Activated CD4-positive, alpha-beta memory T cell treated with anti-CD3 and anti-CD28 coated beads, Interleukin-2, amount 10 ng/mL, durations not matched to agents 7 days and 5 days (primary cell): ENCODE measurements at places on chromosomes 5 and 9. TPM values are rescaled to one million over a fixed set of nuclear protein-coding genes. Genes with fewer than 3 reads are reported as not detected.

DNA sequence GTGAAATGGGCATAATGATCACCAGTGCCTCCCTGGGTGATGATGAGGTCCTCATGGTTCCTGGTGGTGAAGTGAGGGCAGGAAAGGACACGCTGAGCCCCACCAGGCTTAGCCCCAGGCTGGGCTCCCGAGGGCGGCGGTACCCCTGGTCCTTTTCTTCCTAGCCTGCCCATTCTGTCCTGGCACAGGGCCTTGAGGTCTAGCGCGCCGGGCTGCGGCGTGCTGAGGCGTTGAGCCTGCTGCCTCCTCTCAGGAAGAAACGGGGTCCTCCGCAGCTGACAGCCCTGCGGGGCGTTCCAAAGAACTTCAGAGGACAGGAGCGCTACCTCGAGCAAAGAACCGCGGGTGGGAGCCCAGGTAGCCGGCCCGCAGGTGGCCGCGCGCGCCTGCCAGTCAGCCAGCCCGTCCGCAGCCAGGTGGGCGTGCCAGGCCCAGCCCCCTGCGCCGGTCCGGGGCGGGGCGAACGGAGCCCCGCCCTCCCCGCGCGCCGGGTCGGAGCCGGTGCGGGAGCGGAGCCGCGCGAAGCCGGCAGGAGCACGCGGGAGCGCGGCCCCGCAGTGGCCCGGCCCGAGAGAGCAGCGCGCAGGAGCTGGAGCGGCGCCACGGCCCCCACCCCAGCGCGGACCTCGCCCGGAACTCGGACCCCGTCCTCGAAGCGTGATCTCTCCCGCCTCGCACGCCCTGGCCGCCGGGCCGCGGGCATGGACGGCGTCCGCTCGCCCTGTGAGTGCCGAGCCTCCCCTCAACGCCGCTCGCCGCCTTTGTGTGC is at the start of gene WNK2:
Gene WNK2, plus strand, starts transcription at position 477 of the 769 bp plus-strand sequence. CDS start 791 bp downstream, outside the sequence.
- H3K36me3 ChIP-seq: no peaks in the 10 kb centered on the region
- no peak within 1 kb of the TSS for H3K27ac ChIP-seq
- H3K27me3 ChIP-seq: peaks cover 53% of the 10 kb centered on the region
- H3K4me1 ChIP-seq: peaks cover 8% of the 10 kb centered on the region
- peak; percentile 36 for DNase-seq

DNA sequence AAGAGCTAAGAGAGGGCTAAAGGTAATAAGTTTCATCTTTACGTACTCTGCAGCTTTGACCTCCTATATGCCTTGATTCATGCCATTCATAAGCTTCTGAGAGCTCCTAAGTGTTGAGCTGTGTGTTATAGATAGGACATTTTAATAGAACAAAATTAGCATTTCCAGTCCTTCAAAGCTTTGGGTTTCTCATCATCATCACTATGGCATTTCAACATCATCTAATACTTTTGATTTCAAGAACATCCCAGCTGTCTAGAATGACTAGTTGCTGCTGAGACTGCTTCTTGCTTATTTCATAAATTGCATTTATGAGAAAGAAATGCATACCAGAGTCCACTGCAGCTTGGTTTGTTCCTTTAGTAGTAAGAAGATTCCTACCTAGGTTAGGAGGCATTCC is 201.7 kb downstream of the SGCD start:
- H3K4me1 ChIP-seq: no peaks in the 10 kb centered on the region
- DNase-seq: no peak

GRCh38 chr9:84937180-84937579 is 267.7 kb downstream of the NTRK2 start:
- H3K27ac ChIP-seq: no peak overlapping the region
- no peaks in the 10 kb centered on the region for H3K4me1 ChIP-seq
- H3K27me3 ChIP-seq: no peaks in the 10 kb centered on the region
- H3K4me3 ChIP-seq: no peak overlapping the region

GRCh38 chr5:158351485-158352125 is 492.7 kb upstream of the CLINT1 start:
- no peak for DNase-seq
- no peaks in the 10 kb centered on the region for H3K36me3 ChIP-seq
- H3K27ac ChIP-seq: no peak overlapping the region
- no peak overlapping the region for H3K4me3 ChIP-seq
- no peaks in the 10 kb centered on the region for H3K27me3 ChIP-seq
- H3K4me1 ChIP-seq: no peaks in the 10 kb centered on the region

- no peak overlapping the region for H3K4me3 ChIP-seq
- H3K4me1 ChIP-seq: no peaks in the 10 kb centered on the region
- H3K27ac ChIP-seq: no peak overlapping the region
- no peaks in the 10 kb centered on the region for H3K27me3 ChIP-seq
- no peak for DNase-seq
- no peaks in the 10 kb centered on the region for H3K36me3 ChIP-seq
These were observed 257.9 kb upstream of the IRX4 start for GRCh38 chr5:2140501-2141175.

- no peak overlapping the region for H3K4me3 ChIP-seq
- H3K4me1 ChIP-seq: no peaks in the 10 kb centered on the region
- no peaks in the 10 kb centered on the region for H3K36me3 ChIP-seq
- DNase-seq: no peak
- peaks cover 6% of the 10 kb centered on the region for H3K27me3 ChIP-seq
These were observed 22.9 kb downstream of the SLC35A4 start for GRCh38 chr5:140587495-140587894.

- H3K27ac ChIP-seq: no peak overlapping the region
- peaks cover 2% of the 10 kb centered on the region for H3K4me1 ChIP-seq
- H3K36me3 ChIP-seq: no peaks in the 10 kb centered on the region
- H3K27me3 ChIP-seq: no peaks in the 10 kb centered on the region
- no peak for DNase-seq
These were observed 369.9 kb upstream of the FAM174A start for GRCh38 chr5:100165309-100165708.

- no peaks in the 10 kb centered on the region for H3K36me3 ChIP-seq
- no peak for DNase-seq
- no peaks in the 10 kb centered on the region for H3K27me3 ChIP-seq
- no peak overlapping the region for H3K4me3 ChIP-seq
- no peak overlapping the region for H3K27ac ChIP-seq
These were observed 230.3 kb downstream of the PAPPA start for GRCh38 chr9:116383936-116384335.

DNA sequence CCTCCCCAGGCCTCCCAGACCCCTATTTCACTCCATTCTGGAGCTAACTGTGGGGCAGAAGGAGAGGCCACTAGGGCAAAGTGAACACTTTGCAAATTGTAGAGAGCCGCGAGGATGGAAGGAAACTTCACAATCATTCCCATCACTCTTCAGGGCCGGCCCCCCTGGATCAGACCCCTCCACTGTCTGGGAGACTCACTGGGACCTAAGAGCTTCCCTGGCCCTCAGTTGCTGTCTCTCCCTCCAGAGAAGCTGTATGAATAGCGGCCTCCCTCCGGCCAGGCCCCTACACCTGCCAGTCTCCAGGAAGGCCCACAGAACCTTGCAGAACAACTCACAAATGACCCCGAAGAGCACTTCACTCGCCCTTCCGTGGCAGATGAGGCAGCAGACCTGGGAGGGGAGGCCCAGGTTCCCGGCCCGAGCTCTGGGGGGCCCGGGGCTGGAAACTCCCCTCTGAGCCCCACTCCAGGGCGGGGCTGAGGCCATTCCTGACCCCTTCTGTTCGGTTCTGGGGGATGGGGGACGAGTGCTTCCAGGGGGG is 141.9 kb upstream of the IER5L start:
- no peak overlapping the region for H3K4me3 ChIP-seq
- no peaks in the 10 kb centered on the region for H3K36me3 ChIP-seq
- H3K4me1 ChIP-seq: peaks cover 10% of the 10 kb centered on the region
- peak; percentile 12 for DNase-seq

- H3K4me1 ChIP-seq: no peaks in the 10 kb centered on the region
- H3K27ac ChIP-seq: no peak overlapping the region
- H3K36me3 ChIP-seq: no peaks in the 10 kb centered on the region
- H3K4me3 ChIP-seq: no peak overlapping the region
These were observed 538.6 kb upstream of the CYLC2 start for GRCh38 chr9:102456562-102456961.

GRCh38 chr5:36881807-36882206 is 5.2 kb downstream of the NIPBL start:
- H3K27me3 ChIP-seq: no peaks in the 10 kb centered on the region
- no peak overlapping the region for H3K27ac ChIP-seq
- no peak overlapping the region for H3K4me3 ChIP-seq
- peaks cover 15% of the 10 kb centered on the region for H3K36me3 ChIP-seq
- H3K4me1 ChIP-seq: peaks cover 40% of the 10 kb centered on the region

DNA sequence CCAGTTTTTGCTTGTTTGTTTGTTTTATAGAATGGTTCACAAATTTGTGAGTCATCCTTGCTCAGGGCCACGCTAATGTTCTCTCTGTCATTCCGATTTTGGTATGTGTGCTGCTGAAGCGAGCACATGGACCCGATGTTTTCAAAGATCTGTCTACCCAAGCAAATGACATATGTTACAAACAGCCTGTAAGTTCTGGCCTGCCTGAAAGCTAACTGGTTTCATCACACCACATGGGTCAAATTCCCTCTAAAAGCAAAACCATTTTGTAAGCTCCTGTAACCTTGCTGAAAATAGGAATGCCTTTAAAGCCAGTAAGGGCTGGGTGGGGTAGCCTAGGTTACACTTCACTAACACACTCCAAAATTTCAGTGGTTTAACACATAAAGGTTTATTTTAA is 25.4 kb downstream of the DMRT3 start:
- no peak overlapping the region for H3K27ac ChIP-seq
- no peaks in the 10 kb centered on the region for H3K36me3 ChIP-seq
- DNase-seq: no peak
- peaks cover 7% of the 10 kb centered on the region for H3K4me1 ChIP-seq
- no peaks in the 10 kb centered on the region for H3K27me3 ChIP-seq

DNA sequence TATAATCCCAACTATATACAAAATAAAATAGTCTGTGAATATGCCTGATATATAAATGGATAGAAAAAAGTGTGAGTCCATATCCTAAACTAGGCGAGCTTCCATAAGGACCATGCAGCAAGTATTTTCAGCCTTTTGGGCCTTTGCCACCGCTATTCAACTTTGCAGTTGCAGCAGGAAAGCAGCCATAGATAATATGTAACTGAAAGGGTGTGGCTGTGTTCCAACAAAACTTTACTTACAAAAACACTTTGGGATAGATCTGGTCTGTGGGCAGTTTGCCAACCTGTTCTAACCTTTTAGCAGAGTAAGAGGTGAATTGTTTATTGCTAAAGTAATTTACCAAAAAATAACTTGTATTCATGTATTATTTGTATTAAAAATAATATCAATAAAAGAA is 127.8 kb upstream of the GPR151 start:
- H3K27ac ChIP-seq: no peak overlapping the region
- no peak overlapping the region for H3K4me3 ChIP-seq
- no peaks in the 10 kb centered on the region for H3K27me3 ChIP-seq

GRCh38 chr9:87973730-87974292 is 522 bp downstream of the CDK20 start:
- H3K27me3 ChIP-seq: peaks cover 2% of the 10 kb centered on the region
- H3K4me1 ChIP-seq: peaks cover 14% of the 10 kb centered on the region
- peaks cover 2% of the 10 kb centered on the region for H3K36me3 ChIP-seq
- DNase-seq: no peak

GRCh38 chr9:115032296-115032695 is 85.7 kb downstream of the TNC start:
- peaks cover 15% of the 10 kb centered on the region for H3K27me3 ChIP-seq
- DNase-seq: no peak
- no peak overlapping the region for H3K4me3 ChIP-seq
- peaks cover 36% of the 10 kb centered on the region for H3K4me1 ChIP-seq
- H3K36me3 ChIP-seq: peaks cover 3% of the 10 kb centered on the region

DNA sequence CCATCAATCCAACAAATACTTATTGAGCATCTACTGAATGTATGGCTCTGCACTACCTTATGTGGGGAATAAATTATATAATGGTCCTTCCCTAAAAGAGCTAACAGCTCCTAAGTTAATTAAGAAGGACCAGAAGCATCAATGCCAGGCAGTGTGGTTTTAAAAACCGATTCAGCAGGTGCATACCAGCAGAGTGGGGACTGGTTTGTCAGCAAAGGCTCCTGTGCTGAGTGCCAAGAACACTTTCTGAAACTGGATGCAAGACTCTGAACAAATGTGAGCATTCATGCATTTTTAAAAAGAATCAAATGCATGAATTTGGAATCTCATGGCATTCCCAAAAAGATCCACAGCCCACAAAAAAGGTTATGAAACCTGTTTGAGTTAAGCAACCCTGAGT is 142.2 kb downstream of the AUH start:
- H3K4me1 ChIP-seq: peaks cover 5% of the 10 kb centered on the region
- H3K27ac ChIP-seq: no peak overlapping the region
- H3K4me3 ChIP-seq: no peak overlapping the region
- no peaks in the 10 kb centered on the region for H3K27me3 ChIP-seq
- peaks cover 58% of the 10 kb centered on the region for H3K36me3 ChIP-seq

TRIM14 gene
- total RNA-seq: 101 TPM

MYOZ3 gene
- 0.13 TPM for total RNA-seq

GBGT1 gene
- total RNA-seq: 3.9 TPM

RMI1 gene
- total RNA-seq: 22.1 TPM

FOXD4L6 gene
- not detected for total RNA-seq
